WERI-Rb-1 (cell line): ENCODE measurements at places on chromosomes 5 and 9.

DNA sequence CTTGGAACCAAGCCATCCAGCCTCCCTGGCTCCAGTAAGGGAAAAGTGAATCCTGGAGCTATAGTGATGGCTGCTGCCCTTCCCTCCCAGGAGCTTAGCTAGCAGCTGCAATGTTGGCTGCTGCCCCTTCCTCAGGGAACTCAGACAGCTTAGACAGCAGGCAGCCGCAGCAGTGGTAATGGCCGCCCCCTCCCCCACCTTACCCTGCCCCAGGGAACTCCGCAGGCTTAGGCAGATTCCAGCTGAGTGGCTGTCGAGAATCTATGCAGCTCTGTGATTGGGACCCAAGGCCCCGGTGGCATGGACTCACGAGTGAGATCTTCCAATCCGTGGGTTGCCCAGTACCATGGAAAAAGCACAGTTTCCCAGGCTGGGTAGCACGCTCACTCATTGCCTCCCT, 378.6 kb downstream of the NNT start:
- DNase-seq: peak; percentile 8

GRCh38 chr5:73607228-73607627, 18.8 kb upstream of the ARHGEF28 start:
- no peak for DNase-seq

DNA sequence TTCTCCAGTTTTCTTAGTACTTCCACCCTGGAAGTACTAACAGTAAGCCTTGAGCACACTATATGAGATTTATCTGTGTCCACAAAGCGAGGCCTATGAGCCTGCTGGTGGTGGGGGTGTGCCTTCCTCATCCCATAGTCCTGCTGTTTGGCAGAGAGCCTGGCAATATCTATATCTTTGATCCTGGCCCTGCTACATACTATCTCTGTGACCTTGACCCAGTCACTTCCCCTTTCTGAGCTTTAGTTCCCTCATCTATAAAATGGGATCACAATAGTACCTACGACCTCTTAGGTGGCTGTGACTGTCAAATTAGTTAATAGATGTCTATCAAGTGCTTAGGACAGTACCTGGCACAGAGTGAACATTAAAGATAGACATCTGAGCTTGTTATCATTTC, 114.6 kb upstream of the SAP30L start:
- DNase-seq: no peak

DNA sequence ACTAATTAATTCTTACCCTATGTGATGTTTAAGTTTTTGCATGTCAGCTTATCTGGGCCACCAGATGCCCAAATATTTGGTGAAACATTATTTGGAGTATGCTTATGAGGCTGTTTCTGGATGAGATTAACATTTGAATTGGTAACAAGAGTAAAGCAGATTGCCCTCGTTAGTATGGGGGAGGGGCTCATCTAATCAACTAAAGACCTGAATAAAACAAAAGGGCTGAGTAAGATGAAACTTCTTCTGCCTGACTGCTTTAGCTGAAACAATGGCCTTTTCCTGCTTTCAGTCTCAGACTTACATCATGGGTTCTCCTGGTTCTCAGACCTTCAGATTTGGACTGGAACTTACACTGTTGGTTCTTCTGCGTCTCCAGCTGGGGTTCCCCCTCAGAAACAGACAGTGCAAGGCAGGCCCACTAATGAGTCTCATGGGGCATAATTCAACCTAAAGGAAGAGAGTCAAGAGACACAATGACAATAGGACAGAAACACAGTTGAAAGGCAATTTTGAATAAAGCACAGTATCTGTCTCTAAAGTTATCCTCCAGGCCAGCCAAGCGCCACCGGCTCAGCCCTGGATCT, 288.4 kb downstream of the CAAP1 start:
- DNase-seq: no peak

DNA sequence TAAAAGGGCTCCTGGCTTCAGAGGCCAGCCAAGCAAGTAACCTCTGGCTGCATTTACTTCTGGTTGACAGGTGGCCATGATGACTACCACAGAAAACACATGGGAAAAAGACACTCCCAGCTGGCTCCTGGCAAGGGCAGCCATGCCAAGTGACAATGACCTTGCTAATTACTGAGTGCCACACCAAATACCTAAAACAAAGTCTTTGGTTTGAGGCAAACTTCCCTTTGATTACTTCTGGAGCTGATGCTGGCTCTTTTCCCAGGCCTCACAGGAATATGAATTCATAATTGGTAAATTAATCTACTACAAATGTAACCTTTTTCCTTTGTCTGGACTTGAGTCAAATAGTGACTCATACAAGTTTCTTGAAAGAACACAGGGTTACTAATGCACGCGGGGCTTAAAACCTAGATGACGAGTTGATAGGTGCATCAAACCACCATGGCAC, 61.0 kb downstream of the LPAR1 start:
- DNase-seq: no peak

DNA sequence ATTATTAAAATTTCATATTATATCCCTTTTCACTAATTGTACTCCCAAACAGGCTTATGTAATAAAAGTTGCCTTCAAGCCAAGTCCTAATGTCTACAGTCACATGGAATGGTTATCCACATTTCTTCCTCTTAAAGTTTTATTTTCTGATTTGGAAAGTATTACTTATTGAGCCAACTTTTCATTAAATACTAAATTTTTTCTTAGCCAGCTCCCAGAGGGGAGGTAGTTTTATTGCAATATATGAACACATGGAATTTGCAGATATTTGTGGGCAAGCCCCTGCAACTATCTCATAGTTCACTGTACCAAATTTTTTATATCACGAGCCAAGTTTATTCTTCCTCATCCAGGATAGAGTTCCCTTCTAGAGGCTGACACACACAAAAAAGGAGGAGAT, 332.8 kb upstream of the PTGER4 start:
- no peak for DNase-seq

DNA sequence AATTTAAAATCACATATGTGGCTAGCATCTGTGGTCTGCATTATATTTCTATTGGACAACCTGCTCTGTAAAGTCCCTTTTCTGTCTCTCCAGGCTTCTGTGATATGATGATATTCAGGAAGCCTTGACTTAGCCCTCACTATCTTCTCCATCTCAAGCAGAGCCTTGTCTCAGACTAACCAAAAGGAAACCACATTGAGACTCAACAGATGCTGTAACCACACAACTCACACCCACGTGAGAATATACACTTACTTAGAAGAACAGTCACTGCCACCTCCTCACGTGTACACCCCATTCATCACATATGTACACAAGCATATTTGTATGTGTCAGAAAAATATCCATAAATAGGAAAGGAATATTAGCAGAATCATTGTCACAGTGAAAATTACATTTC, 33.6 kb downstream of the HTR4 start:
- no peak for DNase-seq

DNA sequence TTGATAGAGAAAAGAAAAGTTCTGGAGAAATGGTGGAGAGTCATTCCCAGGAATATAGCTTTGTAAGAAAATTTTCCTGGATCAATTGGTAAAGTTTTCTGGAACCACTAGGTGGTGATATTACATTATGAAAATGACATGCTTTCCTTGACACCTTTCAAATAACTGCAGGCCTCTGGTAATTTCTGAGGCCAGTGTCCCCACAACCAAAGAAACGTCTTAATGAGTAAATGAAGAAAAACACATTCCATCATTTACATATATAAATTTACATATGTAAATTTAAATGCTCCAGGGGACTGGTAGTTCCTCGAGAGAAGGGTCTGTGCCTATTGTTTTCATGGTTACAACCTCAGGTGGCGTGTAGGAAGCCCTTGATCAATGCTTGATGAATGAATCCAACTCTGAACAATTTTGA, 17.2 kb upstream of the RGS3 start:
- DNase-seq: no peak
